Naive thymus-derived CD8-positive, alpha-beta T cell (primary cell): ENCODE measurements at places on chromosomes 1 and 21.
A peak's percentile ranks its signal among the peaks of the same experiment; 100 is the strongest.

DNA sequence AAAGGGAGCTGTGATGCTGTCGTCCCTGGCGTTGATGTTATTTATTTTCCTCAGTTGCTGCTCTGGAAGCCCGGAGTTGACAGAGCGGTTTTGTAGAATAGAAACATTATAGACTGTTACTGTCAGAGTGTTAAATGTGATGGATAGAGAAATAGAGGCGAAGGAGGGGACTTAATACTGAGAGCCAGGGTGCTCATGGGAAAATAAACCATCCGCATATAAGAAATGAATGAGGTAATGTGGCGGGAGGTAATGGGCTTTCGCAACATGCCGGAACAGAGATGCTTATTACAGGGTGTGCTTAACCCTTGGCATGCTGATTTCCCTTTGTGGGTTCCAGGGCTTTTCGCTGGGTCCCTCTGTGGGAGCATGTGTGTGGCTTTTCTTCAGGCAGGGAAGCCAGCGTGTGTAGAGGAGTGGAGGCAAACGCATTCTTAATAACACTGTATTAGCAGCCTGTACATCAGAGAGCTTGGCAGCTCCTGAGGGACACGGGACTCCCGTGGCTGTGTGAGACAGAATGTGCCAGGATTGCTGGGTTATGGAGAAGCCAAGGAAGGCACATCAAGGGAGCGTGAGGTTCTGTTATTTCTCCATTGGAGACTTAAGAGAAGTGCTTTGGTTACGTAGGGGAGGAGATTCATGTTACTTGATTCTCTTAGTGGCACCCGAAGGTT lies 141.0 kb downstream of the PBX1 start:
- no peak for DNase-seq
- peaks cover 2% of the 10 kb centered on the region for H3K27me3 ChIP-seq
- no peak overlapping the region for H3K27ac ChIP-seq
- H3K36me3 ChIP-seq = no peaks in the 10 kb centered on the region
- no peak overlapping the region for H3K4me3 ChIP-seq

GRCh38 chr1:168863772-168864171 lies 134.8 kb upstream of the DPT start:
- H3K27me3 ChIP-seq = no peaks in the 10 kb centered on the region
- H3K36me3 ChIP-seq = no peaks in the 10 kb centered on the region
- no peak for DNase-seq
- H3K4me3 ChIP-seq = no peak overlapping the region
- H3K27ac ChIP-seq = no peak overlapping the region
- peaks cover 4% of the 10 kb centered on the region for H3K4me1 ChIP-seq

GRCh38 chr1:170534626-170535147 lies 2.7 kb downstream of the GORAB start:
- DNase-seq = no peak
- H3K27me3 ChIP-seq = no peaks in the 10 kb centered on the region
- H3K4me3 ChIP-seq = no peak overlapping the region
- H3K4me1 ChIP-seq = peaks cover 16% of the 10 kb centered on the region

GRCh38 chr1:155253797-155254196 lies 1.5 kb downstream of the ENTREP3 start:
- peaks cover 19% of the 10 kb centered on the region for H3K4me1 ChIP-seq
- peak overlapping the region; percentile 65 for H3K4me3 ChIP-seq
- no peaks in the 10 kb centered on the region for H3K27me3 ChIP-seq
- DNase-seq = no peak
- H3K27ac ChIP-seq = no peak overlapping the region

DNA sequence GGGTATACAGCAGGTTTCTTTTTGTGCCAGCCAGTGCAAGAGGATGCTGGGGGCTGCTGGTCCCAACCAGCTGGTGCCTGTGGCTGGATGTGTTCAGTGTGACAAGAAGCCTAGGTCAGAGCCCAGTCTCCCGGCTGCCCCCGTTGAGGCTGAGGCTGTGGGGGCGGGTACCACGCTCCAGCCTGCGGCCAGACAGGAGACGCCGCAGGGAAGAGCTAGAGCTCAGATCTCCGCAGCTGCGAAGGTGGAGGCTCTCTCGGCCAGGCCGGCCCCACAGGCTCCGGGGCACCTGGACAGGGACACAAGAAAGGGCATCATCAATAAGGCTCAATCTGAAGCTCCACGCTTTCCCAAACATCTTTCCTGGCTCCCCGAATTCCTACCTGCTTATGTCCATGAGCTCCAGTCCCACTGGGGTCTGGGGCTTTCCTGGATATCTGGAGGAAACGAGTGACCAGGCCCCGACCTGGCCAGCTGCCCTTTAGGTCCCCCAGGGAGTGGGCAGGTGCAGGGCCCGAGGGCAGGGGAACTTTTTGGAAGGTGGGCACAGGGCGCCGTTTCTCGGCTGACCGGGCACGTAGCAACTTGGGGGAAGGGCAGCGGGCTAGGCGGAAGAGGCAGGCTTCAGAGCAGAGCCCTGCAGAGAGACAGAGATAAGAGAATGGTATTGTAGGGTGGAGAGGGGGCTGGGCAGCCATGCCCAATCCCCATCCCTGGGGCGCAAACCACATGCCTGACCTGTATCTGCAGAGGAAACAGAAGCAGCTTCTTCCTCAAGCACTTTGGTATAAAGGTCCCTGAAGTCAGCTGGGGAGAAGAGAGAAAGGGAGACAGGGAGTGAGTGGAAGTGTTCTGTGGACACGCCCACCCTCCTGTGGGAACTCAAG lies 7.4 kb downstream of the ENTREP3 start:
- H3K4me3 ChIP-seq = no peak overlapping the region
- DNase-seq = no peak
- H3K27me3 ChIP-seq = peaks cover 5% of the 10 kb centered on the region
- peak overlapping the region; percentile 68 for H3K27ac ChIP-seq
- H3K4me1 ChIP-seq = peaks cover 16% of the 10 kb centered on the region

DNA sequence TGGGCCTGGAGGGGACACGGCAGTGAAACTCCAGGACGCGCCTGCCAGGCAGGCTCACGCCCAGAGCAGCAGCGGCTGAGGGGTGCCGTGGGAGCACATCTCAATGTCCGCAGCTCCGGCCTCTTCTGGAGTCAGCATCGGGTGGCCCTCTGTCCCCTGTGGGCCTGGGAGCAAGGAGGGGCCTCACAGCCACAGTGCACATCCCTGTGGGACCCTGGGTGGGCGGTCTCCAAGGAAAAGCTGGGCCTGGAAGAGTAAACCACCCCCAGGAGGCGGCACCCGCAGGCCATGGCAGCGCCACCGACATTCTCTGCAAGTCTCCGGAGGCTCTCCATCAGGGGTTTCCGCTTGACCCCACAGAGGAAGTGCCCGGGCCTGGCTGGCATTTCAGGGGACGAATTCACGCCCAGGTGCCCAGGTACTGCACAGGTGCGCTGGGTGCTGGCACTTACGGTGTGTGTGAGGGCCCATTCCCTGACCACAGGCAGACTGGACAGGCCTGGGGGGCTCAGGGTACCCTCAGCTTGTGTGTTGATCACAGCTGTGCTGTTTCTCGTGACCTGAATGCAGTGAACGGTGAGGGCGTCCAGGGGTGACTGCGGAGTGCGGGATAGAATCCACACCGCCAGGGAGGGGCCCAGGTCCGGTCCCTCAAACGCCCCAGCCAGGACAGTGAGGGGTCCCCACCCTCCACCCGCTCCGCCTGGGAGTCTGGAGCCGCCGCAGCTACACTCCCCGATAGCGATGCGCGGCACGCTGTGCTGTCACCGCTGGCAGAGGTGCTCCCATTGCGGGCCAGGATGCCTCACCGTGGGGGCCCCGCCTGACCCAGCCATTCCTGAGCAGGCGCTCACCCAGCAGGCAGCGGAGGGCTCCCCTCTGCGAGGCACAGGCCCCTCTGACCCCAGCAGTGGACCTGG lies 16.6 kb upstream of the RNF223 start:
- no peaks in the 10 kb centered on the region for H3K4me1 ChIP-seq
- no peak overlapping the region for H3K4me3 ChIP-seq
- no peak overlapping the region for H3K27ac ChIP-seq
- no peak for DNase-seq
- no peaks in the 10 kb centered on the region for H3K27me3 ChIP-seq
- peaks cover 4% of the 10 kb centered on the region for H3K36me3 ChIP-seq

DNA sequence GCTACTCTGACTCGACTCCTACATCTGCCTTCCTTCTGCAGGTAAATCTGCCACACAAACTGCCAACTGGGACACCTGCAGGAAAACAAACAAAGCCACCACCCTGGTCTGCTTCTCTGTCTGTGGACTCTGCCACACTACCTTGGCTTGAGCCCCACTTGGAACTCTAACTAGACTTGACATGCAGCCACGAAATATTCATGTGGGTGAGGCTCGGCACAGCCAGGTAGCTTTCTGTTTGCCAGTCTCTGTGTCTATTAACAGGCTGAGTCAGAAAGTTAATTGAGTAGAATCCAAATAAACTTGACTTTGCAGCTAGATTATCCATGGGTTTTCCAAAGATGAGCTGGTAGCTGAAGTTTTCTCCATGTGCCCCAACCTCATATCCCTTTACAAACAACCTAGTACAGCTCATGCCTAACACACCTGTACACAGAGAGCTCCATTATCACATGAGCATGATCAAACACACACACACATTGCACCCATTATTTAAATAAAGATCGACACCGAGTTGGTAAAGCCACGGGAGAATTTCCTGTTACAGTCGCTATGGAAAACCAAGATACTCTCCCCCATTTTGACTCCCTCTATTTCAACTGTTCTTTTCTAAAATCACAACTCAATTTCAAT lies 808 bp downstream of the C1orf116 start:
- H3K27me3 ChIP-seq = peaks cover 27% of the 10 kb centered on the region
- no peak overlapping the region for H3K27ac ChIP-seq
- DNase-seq = no peak
- H3K4me3 ChIP-seq = no peak overlapping the region
- H3K4me1 ChIP-seq = no peaks in the 10 kb centered on the region

- H3K36me3 ChIP-seq = peaks cover 1% of the 10 kb centered on the region
- peaks cover 72% of the 10 kb centered on the region for H3K4me1 ChIP-seq
- H3K27ac ChIP-seq = peak overlapping the region; percentile 11
- H3K4me3 ChIP-seq = no peak overlapping the region
- DNase-seq = peak; percentile 28
- H3K27me3 ChIP-seq = no peaks in the 10 kb centered on the region
Measured at GRCh38 chr1:235843461-235843961, 23.2 kb downstream of the LYST start.

GRCh38 chr1:10074059-10074851 lies 41.5 kb downstream of the UBE4B start:
- no peak overlapping the region for H3K4me3 ChIP-seq
- H3K36me3 ChIP-seq = peaks cover 7% of the 10 kb centered on the region
- H3K27ac ChIP-seq = peak overlapping the region; percentile 79
- no peaks in the 10 kb centered on the region for H3K27me3 ChIP-seq
- no peak for DNase-seq

DNA sequence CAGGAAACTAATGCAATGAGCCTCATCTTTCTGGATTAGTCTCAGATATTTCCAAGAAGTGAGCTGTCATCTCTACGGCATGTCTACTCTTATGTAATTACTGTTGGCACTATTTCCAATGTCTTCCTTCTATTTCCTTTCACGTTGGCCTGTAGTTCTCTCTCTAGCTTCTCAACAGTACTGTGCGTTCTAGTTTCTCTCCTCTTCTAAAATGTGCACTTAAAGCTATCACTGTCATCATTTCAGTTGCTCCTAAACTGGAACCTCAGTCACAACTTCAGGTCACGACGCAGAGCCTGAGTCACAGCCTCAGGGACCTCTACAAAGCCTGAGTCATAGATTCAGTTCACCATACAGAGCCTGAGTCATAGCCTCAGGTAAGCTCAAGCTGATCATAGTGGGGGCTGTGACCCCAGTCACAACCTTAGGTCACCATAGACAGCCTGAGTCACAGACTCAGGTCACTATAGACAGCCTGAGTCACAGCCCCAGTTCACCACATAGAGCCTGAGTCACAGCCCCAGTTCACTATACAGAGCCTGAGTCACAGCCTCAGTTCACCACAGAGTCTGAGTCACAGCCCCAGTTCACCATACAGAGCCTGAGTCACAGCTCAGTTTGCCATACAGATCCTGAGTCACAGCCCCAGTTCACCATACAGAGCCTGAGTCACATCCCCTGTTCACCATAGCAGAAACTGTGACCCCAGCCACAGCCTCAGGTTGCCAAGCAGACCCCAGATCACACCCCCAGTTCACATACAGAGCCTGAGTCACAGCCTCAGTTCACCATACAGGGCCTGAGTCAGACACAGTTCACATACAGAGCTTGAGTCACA lies 13.0 kb downstream of the WNT9A start:
- DNase-seq = peak; percentile 31
- H3K36me3 ChIP-seq = no peaks in the 10 kb centered on the region
- no peak overlapping the region for H3K27ac ChIP-seq
- H3K27me3 ChIP-seq = no peaks in the 10 kb centered on the region
- H3K4me1 ChIP-seq = peaks cover 19% of the 10 kb centered on the region

DNA sequence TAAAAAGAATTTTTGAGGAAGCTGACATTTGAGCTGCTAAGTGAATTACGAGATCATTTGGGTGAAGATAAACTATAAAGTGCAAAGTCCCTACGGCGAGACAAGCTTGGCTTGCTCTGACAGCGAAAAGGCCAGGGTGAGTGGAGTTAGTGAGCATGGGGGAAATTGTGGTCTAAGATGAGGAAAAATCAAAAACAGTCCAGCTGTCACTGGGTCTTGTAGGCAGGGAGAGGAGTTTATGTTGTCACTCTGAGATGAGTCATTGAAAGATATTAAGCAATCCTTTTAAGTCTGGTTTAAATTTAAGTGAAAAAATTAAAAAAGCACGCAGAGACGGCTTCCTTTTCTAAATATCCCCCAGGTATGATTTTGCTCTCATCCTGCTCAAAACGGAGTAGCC lies 601.9 kb downstream of the MRPL39 start:
- DNase-seq = no peak
- H3K4me3 ChIP-seq = no peak overlapping the region
- no peak overlapping the region for H3K27ac ChIP-seq

DNA sequence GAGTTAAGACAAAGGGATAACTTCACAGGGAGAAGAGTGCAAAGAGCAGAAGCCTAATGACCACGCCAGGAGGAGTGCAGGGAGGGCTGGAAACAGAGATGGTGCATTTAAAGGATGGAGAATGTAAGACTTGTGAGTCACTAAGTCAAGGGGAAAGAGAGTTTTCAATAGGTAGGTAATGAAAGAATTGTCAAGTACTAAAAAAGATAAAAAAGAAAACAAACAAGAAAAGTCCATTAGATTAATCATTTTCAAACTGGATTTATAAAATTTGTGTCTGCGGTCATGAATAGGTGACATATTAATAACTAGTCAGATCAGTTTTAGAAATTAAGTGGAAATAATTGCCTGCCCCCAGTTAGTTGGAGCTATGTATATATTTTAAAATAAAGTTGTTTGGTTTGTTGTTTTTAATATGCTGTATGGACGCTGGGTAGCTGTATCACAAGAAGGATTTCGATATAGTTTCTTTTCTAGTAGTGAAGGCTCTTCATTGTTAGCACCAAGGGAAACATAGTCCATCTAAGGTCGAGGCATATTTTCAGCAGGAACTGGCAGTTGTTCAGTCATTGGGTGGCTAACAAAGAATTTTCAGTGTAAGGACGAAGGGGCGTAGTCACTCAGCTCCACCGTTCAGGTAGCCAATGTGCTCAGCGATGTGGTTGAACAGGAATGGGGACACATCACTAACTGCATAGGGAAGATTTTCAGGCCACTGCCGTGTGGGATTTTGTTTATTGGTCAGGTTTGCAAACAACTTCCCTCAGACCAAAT lies 203.0 kb downstream of the TGFB2 start:
- H3K27ac ChIP-seq = no peak overlapping the region
- no peaks in the 10 kb centered on the region for H3K4me1 ChIP-seq
- H3K4me3 ChIP-seq = no peak overlapping the region
- no peaks in the 10 kb centered on the region for H3K27me3 ChIP-seq

GRCh38 chr1:207463021-207463420 lies 8.9 kb downstream of the CR2 start:
- H3K36me3 ChIP-seq = no peaks in the 10 kb centered on the region
- H3K27me3 ChIP-seq = no peaks in the 10 kb centered on the region
- no peak overlapping the region for H3K27ac ChIP-seq
- peaks cover 63% of the 10 kb centered on the region for H3K4me1 ChIP-seq
- H3K4me3 ChIP-seq = peak overlapping the region; percentile 24
